ENCODE measurements at places on chromosomes 16 and 17.

DNA sequence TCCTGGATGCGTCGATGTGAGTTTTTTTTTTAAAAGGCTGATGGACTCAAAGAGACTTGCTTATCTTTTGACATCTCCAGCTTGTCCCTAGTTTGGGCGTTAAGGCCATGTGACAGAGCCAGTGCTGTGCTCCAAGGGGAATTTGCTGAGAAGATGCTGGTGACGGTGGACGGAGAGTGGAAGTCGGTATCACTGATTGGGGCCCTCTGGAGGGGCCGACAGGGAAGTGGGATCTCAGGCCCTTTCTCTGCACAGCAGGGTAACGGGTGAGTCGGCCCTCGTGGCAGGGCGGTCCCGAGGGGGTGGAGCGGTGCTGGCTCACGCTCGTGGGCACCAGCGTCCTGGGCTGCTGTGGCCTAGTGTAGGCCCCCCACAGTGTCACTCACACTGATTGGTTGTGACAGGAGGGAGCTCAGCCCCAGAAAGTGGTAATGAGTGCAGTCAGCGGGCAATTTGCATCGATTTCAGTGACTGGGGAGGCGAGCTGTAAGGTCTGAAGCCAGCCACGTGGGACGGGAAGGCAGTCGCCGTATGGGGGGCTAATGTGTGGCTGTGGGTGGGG is 91.3 kb downstream of the TBC1D16 start:
- DNase-seq = no peak

- DNase-seq = no peak
Observed at GRCh38 chr16:49362230-49362629, 11.4 kb upstream of the C16orf78 start.

- DNase-seq = no peak
Observed at GRCh38 chr17:81579821-81580321, 27.7 kb upstream of the FAAP100 start.

DNA sequence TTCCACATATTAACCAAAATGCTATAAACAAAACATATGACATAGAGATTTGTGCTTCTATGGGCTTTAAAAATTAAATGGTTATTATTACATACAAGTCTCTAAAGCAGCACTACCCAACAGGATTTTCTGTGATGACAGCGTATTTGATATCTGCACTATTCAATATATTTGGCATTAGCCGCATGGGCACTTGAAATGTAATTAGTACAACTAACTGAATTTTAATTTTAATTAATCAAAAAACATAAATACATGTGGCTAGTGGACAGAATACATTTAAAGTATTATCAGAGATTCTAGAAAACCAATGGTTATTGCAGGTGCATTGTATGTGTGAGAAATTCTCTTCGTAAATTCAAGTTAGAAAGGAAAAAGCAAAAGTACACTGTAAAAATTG is 45.9 kb downstream of the BRIP1 start:
- DNase-seq = no peak

DNA sequence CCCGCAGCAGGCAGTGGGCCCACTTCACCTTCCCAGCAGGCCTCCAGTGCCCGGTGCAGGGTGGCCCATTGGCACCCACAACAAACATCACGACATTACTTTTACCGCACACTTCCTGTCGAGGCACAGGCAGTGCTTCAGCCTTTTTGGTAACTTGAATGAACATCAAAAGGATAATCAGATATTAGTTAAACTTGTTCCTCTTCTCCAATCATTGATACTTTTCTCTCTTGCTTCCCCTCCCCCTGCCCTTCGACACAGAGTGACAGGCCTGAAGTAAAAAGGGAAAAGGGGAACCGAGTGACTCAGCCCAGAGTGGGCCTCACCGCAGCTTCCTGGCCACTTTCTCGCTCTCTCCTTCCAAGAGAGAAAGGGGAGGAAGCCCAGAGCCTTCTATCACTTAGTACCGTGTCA is 507.0 kb downstream of the MAF start:
- no peak for DNase-seq

DNA sequence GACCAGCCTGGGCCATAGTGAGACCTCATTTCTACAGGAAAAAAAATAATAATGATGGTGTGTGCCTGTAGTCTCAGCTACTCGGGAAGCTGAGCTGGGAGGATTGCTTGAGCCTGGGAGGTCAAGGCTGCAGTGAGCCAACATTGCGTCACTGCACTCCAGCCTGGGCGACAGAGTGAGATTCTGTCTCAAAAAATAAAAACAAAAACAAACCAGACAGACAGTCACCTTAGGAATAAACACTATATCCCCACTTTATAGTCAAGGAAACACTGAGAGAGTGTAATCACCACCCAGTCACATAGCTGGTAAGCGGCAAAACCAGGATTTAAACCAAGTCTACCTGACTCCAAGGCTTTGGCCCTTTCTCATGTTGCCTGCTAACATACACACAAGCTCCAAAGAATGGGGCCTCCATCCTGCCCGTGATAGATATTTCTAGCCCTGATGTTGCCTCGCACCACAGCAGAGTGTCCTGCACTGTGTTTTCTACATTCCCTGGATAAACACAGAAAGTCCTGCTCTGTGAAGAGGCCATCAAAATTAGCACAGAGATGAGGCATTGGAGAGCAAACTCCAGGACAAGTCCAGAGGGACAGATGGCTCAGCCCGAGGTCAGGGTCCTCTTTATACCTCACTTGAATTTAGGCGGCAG is 66.1 kb upstream of the SMURF2 start:
- DNase-seq = no peak

- DNase-seq = peak; percentile 88
Observed at GRCh38 chr17:27520491-27521185, 64.4 kb downstream of the KSR1 start.

DNA sequence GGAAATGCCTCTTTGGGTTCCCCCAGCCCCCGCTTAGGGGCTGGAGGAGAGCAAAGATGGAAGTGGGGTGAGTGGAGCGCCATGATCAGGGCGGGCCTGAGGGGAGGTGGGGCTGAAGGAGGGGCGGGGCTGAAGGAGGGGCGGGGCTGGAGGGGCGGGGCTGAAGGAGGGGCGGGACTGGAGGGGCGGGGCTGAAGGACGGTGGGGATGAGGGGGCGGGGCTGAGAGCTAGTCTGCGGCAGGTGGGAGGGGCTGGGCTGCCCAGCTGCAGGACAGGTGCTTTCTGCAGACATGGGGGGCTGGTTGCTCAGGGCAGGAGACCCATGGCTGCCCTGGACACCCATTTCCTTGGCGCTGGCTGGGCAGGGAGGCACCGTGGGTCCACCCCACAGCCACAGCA is 39.1 kb upstream of the PABPN1L start:
- DNase-seq = no peak

GRCh38 chr17:9072696-9073339 is 51.5 kb downstream of the NTN1 start:
- DNase-seq = peak; percentile 31

GRCh38 chr16:19419698-19420075 is 2.0 kb downstream of the TMC5 start:
- no peak for DNase-seq

- DNase-seq = peak; percentile 74
Observed at GRCh38 chr16:88527186-88527936, 42.8 kb upstream of the ZC3H18 start.

DNA sequence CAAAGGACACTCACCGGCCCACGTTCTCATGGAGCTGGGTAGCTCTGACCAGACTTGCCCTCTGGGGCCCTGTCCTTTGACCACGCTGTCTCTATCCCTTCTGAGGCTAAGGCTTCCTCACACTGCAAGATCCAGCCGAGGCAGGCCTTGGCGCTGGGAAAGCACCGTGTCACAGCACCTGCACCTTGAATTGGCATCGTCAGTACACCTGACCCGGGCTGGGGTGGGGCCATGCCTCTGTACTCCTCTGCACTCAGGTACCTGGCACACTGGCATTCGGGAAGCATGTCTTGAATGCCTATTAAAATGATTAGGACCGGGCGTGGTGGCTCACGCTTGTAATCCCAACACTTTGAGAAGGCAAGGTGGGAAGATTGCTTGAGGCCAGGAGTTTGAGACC is 6.0 kb downstream of the TBC1D24 start:
- no peak for DNase-seq

GRCh38 chr17:11779892-11780291 is 181.6 kb downstream of the DNAH9 start:
- no peak for DNase-seq

DNA sequence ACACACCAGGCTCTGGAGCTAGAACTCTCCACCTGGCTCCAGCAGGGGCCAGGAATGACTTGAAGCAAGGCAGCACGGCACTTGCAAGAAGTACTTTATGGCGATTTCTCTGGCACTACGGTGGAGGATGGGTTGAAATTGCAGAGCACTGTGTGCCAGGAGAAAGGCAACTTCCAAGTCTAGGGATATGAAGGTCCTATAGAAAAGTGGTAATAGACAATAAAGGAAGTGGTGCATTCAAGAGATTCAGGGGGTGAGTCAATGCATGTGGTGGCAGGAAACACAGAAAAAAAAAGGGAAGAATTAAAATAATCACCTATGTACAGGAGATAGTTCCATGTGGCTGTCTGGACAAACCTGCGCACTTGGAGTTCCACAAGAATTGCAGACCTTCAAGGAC is 240.3 kb upstream of the DYNLRB2 start:
- DNase-seq = no peak

- DNase-seq = no peak
Observed at GRCh38 chr16:73912850-73913249, 383.8 kb upstream of the PSMD7 start.

DNA sequence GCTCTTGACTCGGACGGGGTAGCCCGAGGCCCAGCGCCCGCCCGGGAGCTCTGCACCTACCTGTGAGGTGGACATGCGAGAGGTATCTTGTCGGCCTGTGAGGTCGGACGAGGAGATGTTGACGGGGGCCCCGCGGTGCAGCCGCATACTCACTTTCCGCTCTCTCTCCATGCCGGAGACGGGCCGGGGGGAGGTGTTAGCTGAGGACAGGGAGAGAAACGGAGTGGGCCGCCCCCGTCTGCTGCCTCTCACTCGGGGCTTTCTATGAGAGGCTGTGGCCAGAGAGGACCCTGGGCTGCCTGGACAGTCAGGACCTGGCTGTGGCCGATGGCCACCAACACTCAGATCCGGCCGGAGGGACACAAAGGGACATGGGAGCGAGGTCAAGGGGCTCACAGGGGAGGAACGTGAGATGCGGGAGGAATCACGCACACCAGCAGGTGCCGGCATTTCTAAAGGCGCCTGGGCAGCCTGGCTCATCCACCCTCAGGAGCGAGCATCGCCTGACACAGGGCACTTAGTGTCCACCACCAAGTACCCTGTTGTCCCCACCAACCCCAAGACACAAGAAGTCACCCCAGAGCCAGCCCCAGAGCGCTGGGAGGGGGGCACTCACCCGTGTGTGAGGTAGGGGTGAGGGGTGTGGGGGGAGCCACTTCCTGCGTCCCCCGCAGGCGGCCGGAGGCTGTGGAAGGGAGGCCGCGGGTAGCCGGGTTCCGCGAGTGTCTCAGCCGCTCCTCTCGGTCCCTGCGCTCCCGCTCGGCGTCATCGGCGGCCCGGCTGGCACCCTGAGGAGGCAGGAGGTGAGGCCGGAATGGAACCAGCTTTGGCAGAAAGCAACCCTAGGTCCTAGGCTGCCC is 20.2 kb downstream of the SLC16A3 start:
- DNase-seq = no peak

DNA sequence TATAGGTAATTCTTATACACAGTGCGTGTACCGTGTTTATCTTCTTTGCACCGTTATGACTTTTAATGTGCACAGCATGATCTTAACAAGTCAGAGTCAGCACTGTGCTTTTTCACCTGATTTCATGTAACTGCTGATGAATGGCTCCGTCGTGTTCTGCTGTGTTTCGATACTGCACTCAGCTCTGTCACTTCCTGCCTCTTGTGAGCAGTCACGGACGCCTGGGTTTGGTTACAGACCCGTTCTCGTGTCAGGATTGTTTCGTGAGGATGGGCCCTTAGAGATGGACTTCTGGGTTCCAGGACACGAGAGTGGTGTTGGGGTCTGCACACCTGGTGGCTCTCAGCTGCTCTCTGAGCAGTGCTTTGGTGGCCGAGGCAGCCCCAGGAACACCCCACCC is 24.6 kb downstream of the TBCD start:
- DNase-seq = no peak

DNA sequence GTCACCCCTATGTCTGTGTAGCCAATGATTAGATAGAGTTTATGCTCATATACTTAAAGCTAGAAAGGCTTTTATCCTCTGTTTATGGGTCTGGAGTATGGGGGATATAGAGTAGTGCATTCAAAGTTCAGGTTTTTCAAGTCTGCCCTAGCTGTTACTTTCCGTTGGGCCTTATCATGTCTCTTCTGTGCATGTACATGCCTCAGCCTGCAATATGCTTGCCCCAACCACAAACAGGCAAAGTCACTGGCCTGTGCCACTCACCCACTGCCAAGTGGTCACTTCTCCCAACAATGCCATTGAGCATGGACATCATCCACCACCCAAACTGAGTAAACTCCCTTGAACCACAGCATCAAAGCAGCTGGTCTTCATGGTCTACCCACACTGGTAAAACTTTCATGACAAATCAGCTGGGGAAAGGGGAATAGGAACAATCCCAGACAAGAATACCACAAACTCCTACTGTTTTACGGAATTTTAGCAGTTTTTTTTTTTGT is 70.3 kb upstream of the C17orf78 start:
- DNase-seq = no peak

DNA sequence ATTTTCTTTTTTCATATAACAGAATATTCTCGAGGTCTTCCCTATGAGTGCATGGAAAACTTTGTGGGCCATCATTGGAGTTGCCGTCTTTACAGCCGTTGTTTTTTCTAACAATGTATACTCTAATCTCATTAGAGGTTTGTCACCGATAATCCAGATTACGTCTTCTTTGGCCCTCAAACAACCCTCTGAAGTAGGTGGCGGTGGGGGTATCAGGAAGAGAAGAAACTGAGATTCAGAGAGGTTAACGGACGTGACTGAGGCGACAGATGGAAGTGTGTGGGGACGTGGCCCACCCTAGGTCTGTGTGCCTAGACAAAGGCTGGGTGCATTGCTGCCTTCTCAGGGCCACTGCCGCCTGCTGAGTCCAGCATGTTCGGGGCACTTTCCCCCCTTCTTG is 63.7 kb downstream of the RPTOR start:
- no peak for DNase-seq

DNA sequence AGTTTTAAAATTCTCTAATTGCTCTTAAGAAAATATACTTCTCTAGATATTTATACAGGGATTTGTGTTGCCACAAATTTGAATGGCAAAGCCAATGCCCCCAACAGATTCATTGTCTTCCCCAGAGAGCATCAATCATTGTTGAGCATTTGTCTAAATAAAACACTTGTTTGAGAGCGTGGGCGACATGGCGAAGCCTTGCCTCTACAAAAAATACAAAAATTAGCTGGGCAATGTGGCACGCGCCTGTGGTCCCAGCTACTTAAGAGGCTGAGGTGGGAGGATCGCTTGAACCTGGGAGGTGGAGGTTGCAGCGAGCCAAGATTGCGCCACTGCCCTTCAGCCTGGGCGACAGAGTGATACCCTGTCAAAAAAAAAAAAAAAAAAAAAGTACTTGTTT is 13.4 kb upstream of the SRSF1 start:
- no peak for DNase-seq

Data from head of caudate nucleus (tissue), 42 donors.